ENCODE measurements at places on chromosomes 2 and 18.

GRCh38 chr2:63755216-63755615, 86.5 kb upstream of the UGP2 start:
- DNase-seq: no peak

- no peak for DNase-seq
Measured at GRCh38 chr2:222055328-222055727, 243.5 kb downstream of the PAX3 start.

DNA sequence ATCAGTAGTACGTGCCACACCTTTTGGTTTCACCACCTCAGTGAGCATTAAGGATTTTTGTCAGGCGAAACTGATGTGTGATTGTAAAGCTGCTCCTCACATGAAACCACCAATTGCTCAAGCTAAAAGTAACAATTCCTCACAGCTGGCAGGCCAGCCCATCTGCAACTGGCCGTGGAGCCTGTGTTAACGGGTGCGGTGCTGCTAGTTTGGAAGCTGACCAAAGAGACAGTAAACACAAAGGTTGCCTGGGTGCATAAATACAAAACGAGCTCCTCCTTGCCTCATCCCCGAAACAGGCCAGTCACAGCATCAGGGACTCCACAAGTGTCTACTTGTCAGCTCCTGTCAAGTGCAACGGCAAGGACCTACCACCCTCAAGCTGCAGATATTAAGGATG, 32.0 kb downstream of the LGALSL start:
- DNase-seq: no peak

GRCh38 chr2:169495310-169495928, 14.1 kb upstream of the KLHL41 start:
- DNase-seq: no peak

DNA sequence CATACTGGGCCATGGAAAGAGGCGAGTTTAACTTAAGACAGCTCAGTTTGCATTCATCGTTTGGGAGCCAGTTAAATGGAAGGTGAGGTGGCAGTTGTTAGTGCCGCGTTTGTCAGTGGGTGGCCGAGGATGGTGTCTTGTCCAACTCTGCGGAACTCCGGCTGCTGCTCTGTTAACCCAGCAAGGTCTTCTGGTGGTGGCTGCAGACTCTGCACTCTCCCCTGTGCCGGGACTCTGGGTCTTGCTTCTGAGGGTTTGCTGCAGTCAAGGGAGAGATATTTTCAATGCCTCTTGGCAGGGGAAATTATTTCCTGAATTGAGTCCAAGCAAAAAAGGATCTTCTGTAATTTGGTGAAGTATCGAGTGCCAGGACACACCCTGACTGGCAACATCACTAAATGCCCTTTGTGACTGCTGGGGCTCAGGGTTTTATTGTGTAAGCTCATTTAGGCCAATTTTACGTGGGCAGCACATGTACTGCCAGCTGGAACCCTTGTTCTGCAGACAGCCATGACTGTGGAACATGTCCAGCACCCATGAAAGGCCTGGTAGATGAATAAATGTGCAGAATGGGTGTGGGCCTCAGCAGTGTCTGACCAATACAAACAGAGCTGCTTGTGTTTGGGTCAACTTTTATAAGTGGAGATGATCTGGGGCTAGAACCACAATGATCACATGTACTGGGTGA, 58.1 kb downstream of the IL1R2 start:
- DNase-seq: no peak

DNA sequence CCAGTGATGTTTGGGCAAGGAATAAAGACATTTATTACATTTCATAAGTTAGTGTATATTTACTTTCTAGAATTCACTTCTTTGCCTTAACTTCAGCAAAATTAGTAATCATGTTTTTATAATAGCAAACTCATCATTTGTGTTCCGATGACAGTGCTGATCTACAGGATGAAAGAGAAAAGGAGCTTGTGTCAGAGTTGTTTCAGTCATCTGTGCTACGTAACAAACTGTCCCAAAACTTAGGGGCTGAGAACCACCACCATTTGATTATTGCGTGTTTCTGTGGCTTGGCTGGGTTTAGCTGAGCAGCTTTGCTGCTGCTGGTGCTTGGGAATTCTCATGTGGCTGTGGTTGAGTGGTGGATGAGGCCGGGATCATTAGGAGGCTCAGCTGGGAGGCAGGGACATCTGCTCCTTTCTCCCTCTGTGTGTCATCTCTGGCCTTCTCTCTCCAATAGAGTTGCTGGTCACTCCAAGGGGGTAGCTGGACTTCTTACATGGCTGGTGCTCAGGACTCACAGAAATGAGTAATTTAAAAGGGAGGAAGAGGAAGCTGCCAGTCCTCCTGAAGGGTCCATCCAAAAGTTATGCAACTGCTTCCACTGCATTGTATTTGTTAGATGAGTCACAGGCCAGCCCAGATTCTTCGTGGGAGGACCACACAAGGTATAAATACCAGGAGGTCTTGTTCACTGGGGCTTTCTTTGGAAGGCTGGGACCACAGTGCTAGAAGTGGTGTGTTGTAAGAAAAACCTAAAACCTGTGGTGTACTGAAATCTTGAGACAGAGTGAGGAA, 43.4 kb upstream of the HAAO start:
- no peak for DNase-seq

DNA sequence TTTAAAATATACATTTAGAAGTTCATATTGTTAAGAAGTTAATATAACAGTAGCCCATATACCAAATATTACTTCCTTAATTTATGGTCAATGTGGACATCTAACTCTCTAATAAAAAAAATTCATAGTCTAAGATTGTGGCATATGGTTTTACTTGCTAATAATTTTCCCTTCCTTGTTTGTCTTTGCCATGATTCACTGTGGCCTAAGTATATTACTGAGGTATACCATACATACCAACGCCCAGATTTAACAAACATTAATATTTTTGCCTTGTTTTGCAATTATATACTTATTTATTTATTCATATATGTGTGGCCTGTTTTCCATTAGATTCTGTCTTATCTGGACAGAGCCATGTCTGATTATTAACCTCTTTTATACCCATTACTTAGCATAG, 54.6 kb upstream of the CCDC150 start:
- no peak for DNase-seq

- peak; percentile 55 for DNase-seq
Measured at GRCh38 chr2:75640621-75641121, 5.9 kb upstream of the MRPL19 start.

DNA sequence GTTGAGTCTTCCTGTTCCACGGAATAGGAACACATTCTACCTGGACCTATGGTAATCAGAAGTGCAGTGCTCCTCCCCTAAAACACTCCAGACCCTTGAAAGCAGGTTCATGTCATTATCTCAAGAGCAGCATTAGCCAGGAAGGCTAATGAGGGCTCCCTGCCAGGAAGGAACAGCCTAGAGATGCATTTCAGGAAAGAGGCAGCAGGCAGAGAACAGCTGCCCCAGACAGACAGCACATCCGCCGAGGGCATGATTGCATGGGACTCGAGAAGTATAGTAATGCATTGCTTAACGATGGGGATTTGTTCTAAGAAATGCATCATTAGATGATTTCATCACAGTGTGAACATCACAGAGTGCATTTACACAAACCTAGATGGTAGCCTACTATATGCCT, 171.5 kb downstream of the ALK start:
- no peak for DNase-seq

DNA sequence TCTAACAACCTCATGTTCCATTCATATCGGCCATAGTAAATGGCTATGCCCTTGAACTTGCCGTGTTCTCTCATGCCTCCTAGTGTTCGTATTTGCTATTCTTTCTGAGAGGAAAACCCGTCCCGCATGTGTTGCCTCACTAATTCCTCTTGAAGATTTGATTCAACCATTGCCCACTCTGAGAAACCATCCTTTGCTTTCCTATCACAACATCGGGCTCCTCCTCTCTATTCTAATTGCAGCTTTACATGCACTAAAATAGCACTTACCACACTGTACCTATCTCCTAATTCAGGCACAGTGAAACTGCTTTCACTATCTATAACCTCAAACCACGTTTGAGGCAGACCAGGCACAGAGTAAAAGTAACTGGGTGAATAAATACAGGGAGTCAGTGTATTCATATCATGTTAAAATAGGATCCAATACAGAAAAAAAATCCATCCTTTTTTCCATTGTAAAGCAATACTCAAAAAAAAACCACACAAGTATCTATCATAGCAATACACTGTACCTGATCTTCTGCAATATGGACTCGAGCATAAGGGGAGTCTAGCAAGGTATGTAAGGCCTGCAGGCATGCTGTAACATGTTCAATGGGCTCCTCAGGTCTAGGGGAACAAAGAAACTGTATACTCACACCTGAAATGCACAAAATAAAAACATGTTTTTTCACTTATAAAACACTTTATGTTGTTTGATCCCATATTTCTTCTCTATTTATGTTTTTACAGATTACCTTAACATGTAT, 39.0 kb upstream of the STRN start:
- DNase-seq: peak; percentile 61

- DNase-seq: no peak
Measured at GRCh38 chr18:22398464-22398863, 19.3 kb downstream of the CTAGE1 start.

DNA sequence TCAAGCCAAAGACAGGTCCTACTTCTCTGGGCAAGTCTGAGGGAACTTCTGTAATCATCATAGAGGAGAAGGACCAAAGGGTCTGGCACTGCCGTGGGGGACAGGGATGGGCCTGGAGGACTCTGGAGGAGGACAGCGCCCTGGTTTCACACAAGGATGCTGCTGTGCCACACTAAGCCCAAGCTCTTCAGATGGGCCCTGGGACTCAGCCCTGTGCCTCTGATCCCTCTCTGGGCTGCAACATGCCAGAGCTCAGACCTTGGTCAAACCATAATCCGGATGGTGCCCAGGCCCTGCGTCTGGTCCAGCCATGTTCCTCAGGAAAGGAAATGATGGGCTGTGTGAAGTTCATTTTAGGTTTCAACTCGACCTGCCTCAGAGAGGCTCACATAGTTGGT, 222.0 kb upstream of the COPS8 start:
- no peak for DNase-seq

GRCh38 chr2:43022896-43023295, 203.5 kb downstream of the ZFP36L2 start:
- DNase-seq: no peak

DNA sequence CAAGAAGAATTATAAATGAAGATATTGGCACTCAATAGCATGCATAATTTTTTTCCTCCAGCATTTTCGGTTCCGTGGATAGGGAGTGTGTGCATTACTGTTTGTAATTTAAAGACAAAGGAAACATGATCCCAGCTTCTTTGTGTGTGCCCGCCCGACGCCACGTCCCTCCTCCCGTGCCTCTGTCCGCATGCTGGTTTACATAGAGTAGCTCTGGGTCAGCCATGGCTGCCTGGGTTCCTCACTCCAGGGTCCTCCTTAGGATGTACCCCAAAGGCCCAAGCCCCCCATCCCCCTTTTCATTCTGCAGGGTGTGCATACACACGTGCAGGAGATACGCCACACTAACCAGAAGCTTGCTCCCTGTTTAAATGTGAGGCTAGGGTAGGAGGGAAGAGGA, 214.7 kb downstream of the KLHL29 start:
- no peak for DNase-seq

DNA sequence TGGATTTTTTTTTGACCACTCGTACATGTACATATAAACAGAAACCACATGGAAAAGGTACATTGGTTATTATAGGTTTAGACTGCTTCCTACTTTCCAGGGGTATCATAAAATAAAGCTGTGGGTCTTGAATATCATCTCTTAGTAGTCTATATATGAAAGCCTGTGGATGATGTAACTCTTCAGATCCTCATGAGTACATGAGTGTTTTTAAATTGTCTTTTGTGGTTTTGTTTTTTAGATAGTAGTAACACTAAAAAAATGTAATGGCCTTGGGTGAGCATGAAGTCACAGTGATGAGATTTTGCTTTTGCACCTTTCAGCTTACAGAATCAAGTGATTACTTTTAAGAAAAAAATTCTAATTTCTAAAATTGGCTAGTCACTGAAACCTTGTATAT, 80.2 kb downstream of the RAB3GAP1 start:
- no peak for DNase-seq

GRCh38 chr2:6653281-6653750, 212.4 kb downstream of the CMPK2 start:
- DNase-seq: no peak

DNA sequence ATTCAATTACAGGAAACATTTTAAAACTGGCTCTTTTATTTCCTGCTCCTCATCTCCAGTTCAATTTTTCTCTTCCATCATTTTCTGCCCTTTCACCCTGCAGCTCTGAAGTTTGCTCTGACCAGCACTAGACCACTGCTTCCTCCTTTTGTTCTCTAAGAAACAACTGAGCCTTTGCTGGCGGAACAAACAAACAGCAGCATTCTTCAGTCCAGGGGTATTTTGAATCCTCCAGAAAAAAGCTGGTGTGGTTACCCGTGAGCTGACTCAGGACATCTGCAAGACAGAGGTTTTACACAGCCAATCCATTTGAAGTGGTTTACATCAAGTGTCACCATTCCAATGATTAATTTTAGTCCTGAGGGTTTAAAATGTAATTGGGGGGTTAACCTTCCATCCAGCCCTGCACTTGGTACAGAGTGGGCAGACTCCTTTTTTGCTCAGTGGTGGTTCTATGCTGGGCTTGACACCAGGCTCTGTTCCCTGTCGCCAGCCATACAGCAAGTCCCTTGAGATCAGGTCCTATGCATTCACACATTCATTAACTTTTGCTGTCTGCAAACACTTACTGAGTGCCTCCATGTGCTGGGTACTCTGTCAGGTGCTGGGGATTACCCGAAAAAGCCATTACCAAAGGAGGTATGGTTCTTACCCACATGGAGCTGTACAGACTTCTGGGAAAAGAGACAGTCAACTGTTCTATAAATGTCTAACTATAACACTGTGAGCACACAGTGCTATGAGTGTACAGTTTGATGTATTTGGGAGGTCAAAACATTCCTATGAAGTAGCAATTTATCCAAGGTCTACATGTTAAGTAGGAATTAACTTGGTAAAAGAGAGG, 909.4 kb upstream of the GYPC start:
- no peak for DNase-seq

DNA sequence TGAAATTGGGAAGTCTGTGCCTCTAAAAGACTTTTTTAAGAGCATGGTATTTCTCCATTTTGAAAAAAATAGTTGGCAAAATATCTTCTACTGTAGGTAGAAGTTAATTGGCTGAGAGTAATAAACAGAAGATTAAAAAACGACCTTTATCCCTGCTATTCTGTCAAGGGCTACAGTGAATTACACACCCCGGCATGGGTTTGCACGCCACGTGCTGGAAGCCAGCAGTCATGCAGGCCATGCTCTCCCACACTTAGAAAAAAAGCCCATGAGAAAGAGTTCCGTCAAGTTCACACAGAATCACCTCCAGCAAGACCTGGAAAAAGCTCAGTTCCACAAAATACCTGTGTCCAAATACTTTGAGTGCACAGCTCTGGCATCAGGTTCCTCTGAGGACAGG, 26.8 kb downstream of the FAM110C start:
- no peak for DNase-seq
